ENCODE measurements at places on chromosomes 12 and 14.

- DNase-seq, result no peak
These were observed 45.6 kb downstream of the FNTB start for GRCh38 chr14:65032319-65032718.

DNA sequence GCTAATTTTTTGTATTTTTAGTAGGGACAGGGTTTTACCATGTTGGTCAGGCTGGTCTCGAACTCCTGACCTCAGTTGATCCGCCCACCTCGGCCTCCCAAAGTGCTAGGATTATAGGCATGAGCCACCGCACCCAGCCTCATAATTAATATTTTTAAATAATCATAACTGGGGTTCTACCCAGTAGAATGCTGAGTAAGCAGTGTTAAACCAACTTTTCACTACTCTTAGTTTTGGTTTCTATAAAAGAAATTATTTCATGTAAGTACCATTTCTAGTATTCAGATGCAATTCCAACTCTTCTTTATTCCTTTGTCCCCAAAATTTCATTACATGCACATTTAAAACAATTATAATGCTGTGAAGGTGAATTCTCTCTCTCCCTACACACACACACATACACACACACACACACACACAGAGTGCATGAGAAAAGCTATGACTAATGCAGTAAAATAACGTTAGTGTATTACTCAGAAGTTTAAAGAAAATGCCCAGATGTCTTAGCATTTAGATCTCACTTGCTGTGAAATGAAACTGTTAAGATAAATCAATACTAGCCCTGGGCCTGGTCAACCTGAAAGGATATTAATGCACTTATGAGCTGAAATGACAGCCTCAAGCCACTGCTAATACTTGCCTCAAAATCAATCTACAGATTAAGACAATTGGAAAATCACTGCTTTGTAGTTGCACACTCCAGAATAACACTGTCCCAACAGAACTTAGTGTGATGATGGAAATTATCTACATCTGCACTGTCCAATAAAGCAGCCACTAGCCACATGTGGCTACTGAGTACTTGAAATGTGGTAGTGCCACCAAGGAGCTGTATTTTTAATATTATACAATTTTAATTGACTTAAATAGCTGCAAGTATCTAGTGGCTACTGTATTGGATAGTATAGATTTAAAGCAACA lies 36.0 kb downstream of the PTPN21 start:
- DNase-seq, result no peak

GRCh38 chr14:99035712-99036610 lies 236.0 kb downstream of the BCL11B start:
- no peak for DNase-seq

DNA sequence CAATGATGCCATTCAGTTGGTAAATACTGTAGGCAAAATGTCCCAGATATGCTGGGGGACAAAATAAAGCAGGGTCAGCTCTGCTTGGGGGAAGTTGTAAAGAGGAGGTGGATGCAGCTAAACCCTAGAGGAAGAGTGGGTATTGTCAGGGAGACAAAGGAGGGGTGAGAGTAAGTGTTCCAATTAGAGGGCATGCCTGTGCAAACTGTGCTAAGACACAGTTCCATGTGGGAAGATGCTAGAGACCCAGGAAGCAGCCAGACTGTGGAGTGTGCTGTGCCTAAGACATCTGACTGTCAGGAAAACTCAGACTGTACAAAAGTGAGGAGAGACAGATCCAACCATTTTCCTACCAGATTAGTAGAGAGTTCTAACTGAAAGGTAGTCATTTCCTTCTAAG lies 474.3 kb downstream of the ATP23 start:
- no peak for DNase-seq

DNA sequence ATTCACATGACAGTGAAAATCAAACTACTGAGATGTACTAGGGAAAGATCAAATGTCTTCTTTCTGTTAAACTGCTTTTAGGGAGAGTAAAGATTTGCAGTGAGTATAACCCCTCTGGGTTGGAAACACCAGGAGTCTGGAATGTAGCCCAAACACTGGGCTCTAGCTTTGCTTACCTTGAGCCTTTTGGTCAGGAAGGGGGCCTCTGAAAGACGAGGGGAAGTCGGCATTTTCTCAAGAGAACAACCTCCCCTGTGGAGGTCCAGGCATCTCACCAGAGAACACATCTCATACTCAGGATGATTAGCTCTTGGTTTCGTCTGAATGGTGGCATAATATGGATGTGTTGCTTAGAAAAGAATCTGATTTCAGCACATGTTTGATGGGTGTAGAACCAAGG lies 169.0 kb downstream of the ZFP36L1 start:
- DNase-seq, result no peak

GRCh38 chr12:91910871-91911388 lies 234.7 kb downstream of the BTG1 start:
- DNase-seq, result peak; percentile 2

DNA sequence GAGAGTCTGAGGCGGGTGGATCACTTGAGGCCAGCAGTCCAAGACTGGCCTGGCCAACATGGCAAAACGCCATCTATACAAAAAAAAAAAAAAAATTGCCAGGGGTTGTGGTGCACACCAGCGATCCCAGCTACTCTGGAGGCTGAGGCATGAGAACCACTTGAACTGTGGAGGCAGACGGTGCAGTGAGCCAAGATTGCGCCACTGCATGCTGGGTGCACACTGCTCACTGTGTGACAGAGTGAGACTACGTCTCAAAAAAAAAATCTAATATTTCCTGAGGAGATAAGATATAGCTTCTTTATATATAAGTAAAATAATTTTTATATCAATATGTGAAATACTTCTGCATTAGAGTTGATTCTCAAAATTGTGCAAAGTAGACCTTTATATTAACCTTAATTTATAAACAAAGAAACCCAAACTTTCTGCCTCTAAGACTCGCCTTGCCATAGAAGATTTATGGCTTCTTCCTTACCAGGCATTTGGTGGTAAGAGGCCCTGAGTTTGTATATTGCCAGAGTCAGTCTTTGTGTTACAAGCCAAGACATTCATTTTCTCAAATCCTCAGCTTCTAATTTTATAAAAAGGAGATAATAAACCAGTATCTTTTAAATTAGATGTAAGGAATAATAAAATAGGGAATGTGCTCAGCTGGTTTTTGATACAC lies 1226.7 kb downstream of the FLRT2 start:
- DNase-seq, result peak; percentile 22

- DNase-seq, result peak; percentile 78
These were observed at the start of gene EEF1AKMT3 for GRCh38 chr12:57772429-57773322. TSS of gene EEF1AKMT3 (plus strand) at chr12:57772614. CDS start at chr12:57772725, 111 bp downstream.

DNA sequence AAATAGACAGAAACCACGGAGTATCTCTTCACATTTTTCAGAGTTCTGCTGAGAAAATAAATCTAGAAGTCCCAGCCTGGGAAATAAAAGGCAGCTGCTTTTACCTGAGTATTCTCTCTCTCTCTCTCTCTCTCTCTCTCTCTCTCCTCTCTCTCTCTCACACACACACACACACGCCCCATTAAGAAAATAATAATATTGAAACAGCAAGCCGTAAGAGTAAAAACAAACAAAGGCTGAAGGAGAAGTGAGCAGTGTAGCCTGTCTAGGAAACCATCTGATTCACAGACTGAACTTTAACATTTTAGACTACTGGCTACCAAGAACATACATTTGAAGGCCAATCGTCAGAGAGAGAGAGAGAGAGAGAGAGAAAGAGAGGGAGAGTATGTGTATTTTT lies 8.4 kb downstream of the PTHLH start:
- no peak for DNase-seq

GRCh38 chr12:26130728-26131127 lies 5.9 kb upstream of the BHLHE41 start:
- peak; percentile 52 for DNase-seq

DNA sequence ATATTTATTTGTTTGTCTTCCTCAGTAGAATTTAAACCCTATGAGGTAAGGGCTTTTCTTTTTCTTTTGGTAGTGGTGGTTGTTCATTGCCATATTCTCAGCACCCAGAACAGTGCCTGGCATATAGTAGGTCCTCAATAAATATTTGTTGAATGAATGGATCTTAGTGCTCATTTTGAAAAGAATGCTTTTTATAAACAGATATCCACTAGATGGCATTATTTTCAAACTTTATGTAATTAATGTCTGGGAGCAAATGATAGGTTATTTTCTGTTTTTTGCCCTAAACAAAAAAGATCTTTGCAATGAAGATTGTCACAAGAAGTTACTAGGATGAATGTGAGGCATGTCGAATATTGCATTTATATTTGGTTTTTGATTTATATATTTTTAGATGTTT lies 64.1 kb downstream of the RAD51B start:
- peak; percentile 68 for DNase-seq

GRCh38 chr14:60668431-60669112 lies 19.3 kb upstream of the SIX1 start:
- DNase-seq, result no peak

DNA sequence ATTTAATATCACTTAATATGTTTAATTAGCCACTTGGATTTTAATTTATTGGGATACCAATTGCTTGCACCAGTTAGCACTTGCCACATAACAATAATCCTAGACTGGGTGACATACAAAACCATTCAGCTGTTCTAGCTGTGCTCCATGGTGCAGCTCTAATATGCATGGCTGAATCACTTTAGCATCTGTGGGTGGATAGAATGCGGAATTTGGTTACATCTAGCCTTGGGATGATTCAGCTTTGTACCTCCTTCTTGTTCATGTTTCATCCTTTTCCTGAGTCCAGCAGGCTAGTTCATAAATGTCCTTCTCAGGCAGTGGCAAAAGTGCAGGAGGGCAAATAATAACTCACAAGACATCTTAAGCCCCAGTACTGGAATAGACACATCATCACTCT lies 1263.0 kb downstream of the LRFN5 start:
- DNase-seq, result no peak

DNA sequence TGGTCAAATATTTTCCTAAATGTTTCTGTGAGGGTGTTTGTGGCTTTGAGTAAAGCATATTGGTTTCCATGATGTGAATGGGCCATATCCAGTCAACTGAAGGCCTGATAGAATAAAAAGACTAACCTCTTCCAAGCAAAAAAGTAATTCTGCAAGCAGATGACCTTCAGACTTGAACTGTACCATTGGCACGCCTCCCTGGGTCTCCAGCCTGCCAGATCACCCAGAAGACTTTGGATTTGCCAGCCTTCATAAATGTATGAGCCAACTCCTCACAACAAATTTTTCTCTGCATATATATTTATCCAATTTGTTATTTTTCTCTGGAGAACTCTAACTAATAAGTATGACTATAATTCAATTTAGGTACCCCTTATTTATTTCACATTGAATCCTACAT lies 190.3 kb downstream of the KIF21A start:
- DNase-seq, result no peak

- DNase-seq, result no peak
These were observed 9.4 kb downstream of the ERP27 start for GRCh38 chr12:14928931-14929330.

DNA sequence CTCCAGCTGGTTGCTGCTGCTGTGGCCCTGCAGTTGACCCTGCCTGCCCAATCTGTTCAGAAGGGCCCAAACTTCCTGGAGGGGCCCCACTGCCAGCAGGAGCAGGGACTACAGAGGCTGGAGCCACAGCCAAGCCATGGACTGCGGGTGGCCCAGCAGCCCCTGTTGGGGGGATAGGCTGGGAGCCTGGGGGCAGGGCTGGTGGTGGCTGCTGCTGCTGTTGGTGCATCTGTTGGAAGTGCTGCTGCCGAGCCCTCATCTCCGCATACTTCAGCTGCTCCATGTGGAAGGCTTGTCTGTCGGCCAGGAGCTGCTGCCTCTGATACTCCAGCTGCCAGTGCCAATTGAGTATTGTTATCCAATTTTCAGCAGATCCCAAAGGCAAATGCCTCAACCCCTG lies 7.2 kb downstream of the MYL6 start:
- DNase-seq, result no peak

DNA sequence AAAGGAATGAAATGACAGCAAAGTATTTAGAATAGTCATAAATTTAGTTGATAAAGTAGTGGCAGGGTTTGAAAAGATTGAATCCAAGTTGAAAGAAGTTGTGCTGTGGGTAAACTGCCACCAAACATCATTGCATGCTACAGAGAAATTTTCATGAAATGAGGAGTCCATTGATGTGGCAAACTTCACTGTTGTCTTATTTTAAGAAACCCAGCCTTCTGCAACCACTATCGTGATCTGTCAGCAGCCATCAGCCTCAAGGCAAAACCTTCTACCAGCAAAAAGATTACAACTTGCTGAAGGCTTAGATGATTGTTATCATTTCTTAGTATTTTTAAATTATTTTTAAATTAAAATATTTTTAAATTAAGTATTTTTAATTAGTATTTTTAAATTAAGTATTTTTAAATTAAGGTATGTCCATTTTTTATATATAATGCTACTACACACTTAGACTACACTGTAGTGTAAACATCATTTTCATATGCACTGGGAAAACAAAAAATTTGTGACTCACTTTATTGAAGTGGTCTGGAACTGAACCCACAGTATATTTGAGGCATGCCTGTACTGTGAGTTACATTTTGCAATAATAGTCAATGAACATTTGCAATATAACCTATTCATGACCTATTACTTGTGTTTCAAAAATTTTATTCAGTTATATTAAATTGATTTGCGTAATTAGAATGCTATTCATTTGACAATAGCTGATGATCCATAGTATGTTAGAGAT lies 67.2 kb upstream of the SYT1 start:
- DNase-seq, result no peak

DNA sequence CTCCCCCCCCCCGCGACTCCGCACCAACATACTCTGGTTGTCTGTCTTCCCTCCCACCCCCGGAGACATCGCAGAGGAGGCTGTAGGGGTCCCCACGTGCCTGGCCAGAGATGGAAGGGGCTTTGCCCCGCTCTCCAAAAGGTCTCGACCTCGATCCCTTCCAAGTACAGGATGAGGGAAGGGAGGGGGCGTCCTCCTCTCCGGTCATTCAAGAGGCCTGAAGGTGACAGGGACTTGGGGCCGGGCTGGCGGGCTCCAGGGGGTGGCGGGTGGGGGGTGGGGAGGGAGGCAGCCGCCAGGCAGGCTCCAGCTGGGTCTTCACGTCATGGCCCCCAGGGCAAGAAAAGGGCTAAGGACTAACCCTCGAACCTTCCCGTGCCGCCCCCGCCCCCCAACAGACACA lies 15.1 kb downstream of the TBX3 start:
- DNase-seq, result no peak

DNA sequence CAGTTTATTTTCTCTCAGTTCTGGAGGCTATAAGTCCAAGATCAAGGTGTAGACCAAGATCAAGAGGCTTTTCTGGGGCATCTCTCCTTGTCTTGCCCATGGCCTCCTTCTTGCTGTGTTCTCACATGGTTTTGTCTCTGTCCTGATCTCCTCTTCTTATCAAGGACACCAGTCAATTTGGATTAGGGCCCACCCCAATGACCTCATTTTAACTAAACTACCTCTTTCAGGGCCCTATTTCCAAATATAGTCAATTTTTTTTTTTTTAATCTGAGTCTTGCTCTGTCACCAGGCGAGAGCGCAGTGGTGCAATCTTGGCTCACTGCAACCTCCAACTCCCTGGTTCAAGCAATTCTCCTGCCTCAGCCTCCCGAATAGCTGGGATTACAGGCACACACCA lies 50.8 kb downstream of the TSHR start:
- DNase-seq, result peak; percentile 78
